ENCODE measurements at places on chromosomes 13 and 19.

GRCh38 chr13:66071608-66072007 is 1158.5 kb downstream of the PCDH9 start:
- no peak overlapping the region for H3K4me3 ChIP-seq
- H3K27me3 ChIP-seq: no peaks in the 10 kb centered on the region
- H3K36me3 ChIP-seq: no peaks in the 10 kb centered on the region
- DNase-seq: no peak
- no peaks in the 10 kb centered on the region for H3K4me1 ChIP-seq

- H3K36me3 ChIP-seq: peaks cover 31% of the 10 kb centered on the region
- H3K4me1 ChIP-seq: no peaks in the 10 kb centered on the region
- no peak for DNase-seq
- H3K4me3 ChIP-seq: no peak overlapping the region
- H3K27ac ChIP-seq: no peak overlapping the region
Measured at GRCh38 chr19:35945121-35945790, 9.1 kb downstream of the LRFN3 start.

DNA sequence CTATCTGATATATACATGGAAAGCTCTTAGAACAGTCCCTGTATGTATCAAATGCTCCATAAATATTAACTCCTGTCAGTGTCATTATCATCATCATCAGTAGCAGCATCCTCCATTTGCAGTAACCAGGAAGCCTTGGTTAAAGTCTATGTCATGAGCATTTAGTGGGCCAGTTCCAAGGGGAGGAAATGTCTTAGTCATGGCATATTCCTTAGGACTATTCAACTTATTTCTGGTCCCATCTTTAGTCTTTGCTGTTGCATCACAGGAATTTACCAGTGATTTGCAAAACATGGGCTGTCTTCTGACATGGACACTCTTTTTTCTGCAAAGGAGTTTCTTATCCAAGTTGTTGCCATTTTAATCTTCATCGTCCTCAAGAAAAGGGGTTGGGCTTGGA is 98.4 kb downstream of the WDFY2 start:
- no peaks in the 10 kb centered on the region for H3K36me3 ChIP-seq
- no peak for DNase-seq
- no peaks in the 10 kb centered on the region for H3K27me3 ChIP-seq
- H3K4me3 ChIP-seq: no peak overlapping the region
- no peak overlapping the region for H3K27ac ChIP-seq

DNA sequence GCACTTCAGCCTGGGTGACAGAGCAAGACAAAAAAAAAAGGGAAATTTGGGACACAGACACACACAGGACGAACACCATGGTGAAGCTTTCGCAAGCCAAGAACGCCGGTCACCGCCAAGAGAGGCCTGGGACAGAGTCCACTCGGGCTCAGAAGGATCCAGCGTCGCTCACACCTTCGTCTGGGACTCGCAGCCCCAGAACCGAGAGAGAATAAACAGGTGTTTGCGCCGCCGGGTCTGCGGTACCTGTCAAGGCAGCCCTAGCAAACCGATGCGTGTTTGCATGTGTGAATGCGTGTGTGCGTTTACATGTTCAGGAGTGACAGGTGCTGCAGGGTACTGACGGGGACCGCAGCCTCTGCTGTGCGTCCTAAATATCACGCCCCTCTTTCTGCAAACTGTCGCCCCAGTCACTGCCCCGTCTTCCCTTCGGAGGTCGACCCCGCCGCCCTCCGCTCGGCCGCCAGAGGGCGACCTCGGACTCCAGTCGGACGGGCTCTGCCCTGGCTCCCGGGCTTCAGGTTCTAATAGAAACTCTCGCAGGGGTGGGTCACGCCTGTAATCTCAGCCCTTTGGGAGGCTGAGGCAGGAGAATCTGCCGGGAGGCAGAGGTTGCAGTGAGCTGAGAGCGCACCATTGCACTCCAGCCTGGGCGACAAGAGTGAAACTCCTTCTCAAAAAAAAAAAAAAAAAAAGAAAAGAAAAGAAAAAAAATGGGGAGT is 11.8 kb upstream of the CSNK1G2 start:
- no peaks in the 10 kb centered on the region for H3K4me1 ChIP-seq
- H3K27me3 ChIP-seq: no peaks in the 10 kb centered on the region
- H3K27ac ChIP-seq: no peak overlapping the region
- DNase-seq: peak; percentile 87
- H3K4me3 ChIP-seq: peak overlapping the region; percentile 52
- peaks cover 6% of the 10 kb centered on the region for H3K36me3 ChIP-seq

- H3K27ac ChIP-seq: no peak overlapping the region
- no peak overlapping the region for H3K4me3 ChIP-seq
- no peaks in the 10 kb centered on the region for H3K27me3 ChIP-seq
- DNase-seq: no peak
- peaks cover 5% of the 10 kb centered on the region for H3K4me1 ChIP-seq
- H3K36me3 ChIP-seq: peaks cover 4% of the 10 kb centered on the region
Measured at GRCh38 chr13:100131863-100132574, 43.1 kb downstream of the PCCA start.

- H3K4me3 ChIP-seq: no peak overlapping the region
- H3K27me3 ChIP-seq: no peaks in the 10 kb centered on the region
- no peak for DNase-seq
- H3K36me3 ChIP-seq: peaks cover 6% of the 10 kb centered on the region
- H3K27ac ChIP-seq: no peak overlapping the region
Measured at GRCh38 chr13:81021284-81021840, 680.4 kb upstream of the SPRY2 start.

DNA sequence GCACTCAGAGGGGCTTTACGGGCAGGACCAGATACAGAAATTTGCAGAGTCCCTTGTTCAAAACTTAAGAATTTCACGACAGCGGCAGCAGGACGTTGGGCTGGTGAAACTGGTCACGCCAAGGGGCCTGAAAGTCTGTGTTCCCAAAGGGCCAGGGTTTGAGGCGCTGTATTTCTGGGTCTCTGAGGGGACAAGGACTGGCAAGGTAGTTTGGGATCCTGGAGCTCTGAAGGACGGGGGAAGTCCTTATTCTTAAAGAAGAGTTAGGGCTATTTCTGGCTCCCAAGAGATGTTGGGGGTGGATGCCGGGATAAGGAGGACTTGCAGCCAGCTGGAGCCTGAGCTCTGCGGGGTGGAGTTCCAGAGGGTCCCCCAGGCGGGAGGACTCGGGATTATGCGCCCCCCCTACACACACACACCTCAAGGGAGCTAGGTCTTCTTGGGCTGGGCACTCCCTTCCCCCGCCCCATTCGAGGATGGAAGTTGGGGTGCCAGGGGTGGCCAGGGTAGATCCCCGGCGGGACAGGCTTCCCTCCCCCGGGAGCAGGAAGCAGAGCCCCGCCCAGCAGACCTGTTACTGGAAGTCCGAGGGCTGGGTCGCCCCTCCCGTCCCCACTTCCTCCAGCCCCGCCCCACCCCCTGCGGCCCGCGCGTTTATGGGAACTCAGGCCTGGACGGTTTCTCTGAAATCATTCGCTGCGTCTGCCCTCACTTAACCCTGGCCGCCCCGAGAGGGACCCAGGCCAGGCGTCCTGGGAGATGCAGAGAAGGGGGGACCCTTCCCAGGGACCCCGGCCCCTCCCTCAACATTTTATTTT is 5.6 kb downstream of the BCL3 start:
- peak; percentile 83 for DNase-seq
- H3K36me3 ChIP-seq: no peaks in the 10 kb centered on the region
- no peak overlapping the region for H3K27ac ChIP-seq
- peaks cover 45% of the 10 kb centered on the region for H3K27me3 ChIP-seq

GRCh38 chr13:48194379-48194754 is 38.6 kb upstream of the ITM2B start:
- no peaks in the 10 kb centered on the region for H3K36me3 ChIP-seq
- no peak overlapping the region for H3K27ac ChIP-seq

GRCh38 chr13:73618275-73618865 is 515.8 kb downstream of the KLF12 start:
- no peak overlapping the region for H3K27ac ChIP-seq
- no peaks in the 10 kb centered on the region for H3K36me3 ChIP-seq
- no peak overlapping the region for H3K4me3 ChIP-seq
- H3K27me3 ChIP-seq: no peaks in the 10 kb centered on the region
- no peaks in the 10 kb centered on the region for H3K4me1 ChIP-seq
- no peak for DNase-seq

GRCh38 chr19:29583196-29583999 is 22.7 kb upstream of the POP4 start:
- DNase-seq: no peak
- no peak overlapping the region for H3K4me3 ChIP-seq
- H3K27me3 ChIP-seq: no peaks in the 10 kb centered on the region

DNA sequence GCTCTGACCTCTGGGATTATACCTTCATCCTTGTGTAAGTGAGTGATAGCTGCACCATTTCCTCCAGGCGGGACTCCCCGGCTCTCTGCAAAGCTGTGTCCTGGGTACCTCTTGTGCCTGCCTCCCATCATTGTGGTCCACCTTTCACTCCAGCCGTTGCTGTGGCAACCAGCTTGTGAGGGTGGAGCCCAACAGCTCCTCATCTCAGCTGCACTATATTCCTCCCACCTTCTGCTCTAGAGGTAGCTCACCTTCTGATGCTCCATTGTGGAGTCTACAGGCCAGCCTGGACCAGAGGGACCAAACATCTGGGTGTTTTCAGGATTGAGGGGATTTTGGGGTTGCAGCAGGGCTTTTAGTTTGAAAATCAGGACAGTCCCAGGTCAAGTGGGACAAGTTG is 708.2 kb downstream of the UQCRFS1 start:
- no peaks in the 10 kb centered on the region for H3K36me3 ChIP-seq
- no peak overlapping the region for H3K4me3 ChIP-seq
- H3K27me3 ChIP-seq: no peaks in the 10 kb centered on the region
- peaks cover 3% of the 10 kb centered on the region for H3K4me1 ChIP-seq

DNA sequence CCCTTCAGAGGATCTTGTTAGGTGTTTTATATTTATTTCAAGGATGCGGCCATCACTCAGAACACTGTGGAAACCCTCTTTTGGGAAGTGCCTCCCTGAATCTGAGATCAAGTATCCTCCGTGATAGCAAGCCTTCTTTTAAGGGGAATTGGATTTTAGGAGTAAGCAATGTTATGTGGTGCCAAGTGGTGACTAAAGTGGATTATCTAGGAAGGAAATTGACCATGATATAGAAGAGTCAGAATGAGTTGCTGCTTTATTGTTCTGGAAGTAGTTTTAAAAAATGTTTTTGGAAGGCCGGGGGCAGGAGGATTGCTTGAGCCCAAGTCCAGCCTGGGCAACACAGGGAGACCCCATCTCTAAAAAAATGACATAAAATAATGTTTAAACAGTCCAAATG is 6.7 kb downstream of the ERCC5 start:
- no peak for DNase-seq
- no peaks in the 10 kb centered on the region for H3K27me3 ChIP-seq
- no peak overlapping the region for H3K4me3 ChIP-seq
- peaks cover 12% of the 10 kb centered on the region for H3K36me3 ChIP-seq
- no peak overlapping the region for H3K27ac ChIP-seq

GRCh38 chr13:22064854-22065620 is 394.2 kb downstream of the FGF9 start:
- no peaks in the 10 kb centered on the region for H3K36me3 ChIP-seq
- H3K4me1 ChIP-seq: peaks cover 6% of the 10 kb centered on the region

DNA sequence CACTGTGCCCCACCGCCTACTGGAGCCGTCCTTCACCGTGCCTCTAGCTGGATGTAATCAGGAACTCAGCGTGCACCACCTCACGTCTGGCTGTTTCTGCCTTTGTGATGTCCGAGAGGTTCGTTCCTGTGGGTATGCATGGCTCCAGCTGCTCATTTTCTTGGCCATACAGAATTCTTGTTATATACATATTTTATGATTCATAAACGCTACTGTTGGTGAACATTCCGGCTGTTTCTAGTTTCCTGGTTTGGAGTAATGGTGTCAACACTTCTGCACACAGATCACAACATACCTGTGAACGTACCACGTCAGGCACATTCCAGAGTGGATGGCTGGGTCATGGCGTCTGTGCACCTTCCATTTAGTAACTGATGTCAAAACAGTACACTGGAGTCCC is 14.6 kb downstream of the DCUN1D2 start:
- no peaks in the 10 kb centered on the region for H3K4me1 ChIP-seq
- H3K4me3 ChIP-seq: no peak overlapping the region
- no peak for DNase-seq
- H3K36me3 ChIP-seq: peaks cover 84% of the 10 kb centered on the region

- no peaks in the 10 kb centered on the region for H3K36me3 ChIP-seq
- DNase-seq: no peak
- no peak overlapping the region for H3K4me3 ChIP-seq
- no peaks in the 10 kb centered on the region for H3K4me1 ChIP-seq
Measured at GRCh38 chr13:32955881-32956594, 60.2 kb upstream of the KL start.

DNA sequence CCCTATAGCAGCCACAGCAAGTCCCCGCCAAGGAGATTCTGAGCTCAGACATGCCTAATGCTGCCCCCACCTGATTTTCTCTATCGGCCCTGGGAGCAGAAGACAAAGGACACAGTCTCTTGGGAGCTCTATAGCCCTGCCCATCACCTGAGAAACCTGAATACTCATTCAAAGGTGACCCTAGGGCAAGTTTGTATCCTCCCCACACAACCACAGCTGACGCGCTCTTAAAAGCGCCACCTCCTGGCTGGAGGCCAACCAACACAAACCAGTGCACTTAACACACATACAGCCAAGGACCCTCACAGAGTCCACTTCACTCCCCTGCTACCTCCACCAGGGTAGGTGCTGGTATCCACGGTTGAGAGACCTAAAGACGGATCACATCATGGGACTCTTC is 8.8 kb upstream of the IGFL4 start:
- no peaks in the 10 kb centered on the region for H3K27me3 ChIP-seq
- no peak overlapping the region for H3K27ac ChIP-seq
- H3K4me1 ChIP-seq: no peaks in the 10 kb centered on the region
- peak; percentile 87 for DNase-seq
- no peaks in the 10 kb centered on the region for H3K36me3 ChIP-seq
- H3K4me3 ChIP-seq: no peak overlapping the region

GRCh38 chr19:1472231-1473084 is 6.6 kb downstream of the C19orf25 start:
- H3K4me1 ChIP-seq: no peaks in the 10 kb centered on the region
- no peak overlapping the region for H3K4me3 ChIP-seq
- no peak overlapping the region for H3K27ac ChIP-seq
- peaks cover 29% of the 10 kb centered on the region for H3K27me3 ChIP-seq
- peaks cover 3% of the 10 kb centered on the region for H3K36me3 ChIP-seq
- no peak for DNase-seq

DNA sequence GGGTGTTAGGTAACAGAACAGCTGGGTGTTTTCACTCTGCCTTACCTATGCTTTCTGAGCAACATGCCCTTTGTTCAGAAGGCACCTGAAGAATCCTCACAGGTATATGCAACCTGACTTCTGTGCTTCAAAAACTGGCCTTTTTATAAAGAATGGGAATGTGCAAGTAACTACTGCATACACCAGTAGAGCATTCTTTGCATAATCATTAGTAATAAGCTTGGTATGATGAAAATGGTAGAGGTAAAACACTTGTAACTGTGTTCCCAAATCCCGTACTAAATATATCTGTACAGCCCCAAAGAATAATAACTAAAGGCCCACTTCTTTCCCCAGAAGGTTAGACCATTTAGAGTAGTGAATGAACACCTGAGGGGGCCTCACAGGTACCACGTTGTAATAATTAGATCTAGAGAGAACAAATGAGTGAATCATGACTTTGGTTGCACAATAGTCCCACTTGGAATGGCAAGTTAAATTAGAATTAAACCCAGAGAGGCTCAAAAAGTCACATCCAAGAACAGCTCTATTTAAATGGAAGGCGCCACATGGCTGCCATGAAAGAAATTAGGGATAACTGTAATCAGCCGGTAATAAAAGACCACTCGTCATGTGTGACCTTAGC is 413.9 kb downstream of the KLF12 start:
- no peak overlapping the region for H3K4me3 ChIP-seq
- no peaks in the 10 kb centered on the region for H3K27me3 ChIP-seq

- H3K4me1 ChIP-seq: no peaks in the 10 kb centered on the region
- no peaks in the 10 kb centered on the region for H3K36me3 ChIP-seq
- no peaks in the 10 kb centered on the region for H3K27me3 ChIP-seq
Measured at GRCh38 chr13:44759384-44760360, 183.5 kb upstream of the TSC22D1 start.

- no peaks in the 10 kb centered on the region for H3K27me3 ChIP-seq
- H3K4me3 ChIP-seq: peak overlapping the region; percentile 76
- peak overlapping the region; percentile 73 for H3K27ac ChIP-seq
- no peaks in the 10 kb centered on the region for H3K4me1 ChIP-seq
Measured at GRCh38 chr19:47848823-47849473, 10.1 kb upstream of the TPRX2 start.
